AG20443 (cell line): ENCODE measurements at places on chromosomes 5 and 9.

DNA sequence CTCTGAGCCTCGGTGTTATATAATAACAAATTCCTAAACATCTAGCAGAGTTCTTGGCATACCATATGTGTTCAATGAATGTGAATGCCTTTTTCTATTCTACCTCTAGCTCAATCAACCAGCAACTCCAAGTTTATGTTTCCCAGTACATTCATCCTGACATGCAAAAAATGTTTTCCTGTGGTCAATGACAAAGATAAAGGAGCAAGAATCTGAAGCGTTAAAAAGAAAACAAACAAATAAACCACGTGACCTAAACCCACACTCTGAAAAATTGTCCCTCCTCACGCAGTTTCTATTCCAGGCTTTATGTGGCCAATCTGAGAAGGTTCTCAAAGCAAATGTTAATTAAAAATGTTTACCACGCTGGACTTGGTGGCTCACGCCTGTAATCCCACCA is 18.0 kb downstream of the KLF4 start:
- DNase-seq = peak; percentile 29

- DNase-seq = no peak
Measured at GRCh38 chr9:130498298-130498917, 53.6 kb downstream of the ASS1 start.

GRCh38 chr9:127612939-127613582 is 984 bp downstream of the STXBP1 start:
- DNase-seq = peak; percentile 77

GRCh38 chr9:13688990-13689600 is 409.6 kb upstream of the MPDZ start:
- DNase-seq = no peak

GRCh38 chr9:27394154-27394825 is 97.3 kb upstream of the EQTN start:
- DNase-seq = no peak

DNA sequence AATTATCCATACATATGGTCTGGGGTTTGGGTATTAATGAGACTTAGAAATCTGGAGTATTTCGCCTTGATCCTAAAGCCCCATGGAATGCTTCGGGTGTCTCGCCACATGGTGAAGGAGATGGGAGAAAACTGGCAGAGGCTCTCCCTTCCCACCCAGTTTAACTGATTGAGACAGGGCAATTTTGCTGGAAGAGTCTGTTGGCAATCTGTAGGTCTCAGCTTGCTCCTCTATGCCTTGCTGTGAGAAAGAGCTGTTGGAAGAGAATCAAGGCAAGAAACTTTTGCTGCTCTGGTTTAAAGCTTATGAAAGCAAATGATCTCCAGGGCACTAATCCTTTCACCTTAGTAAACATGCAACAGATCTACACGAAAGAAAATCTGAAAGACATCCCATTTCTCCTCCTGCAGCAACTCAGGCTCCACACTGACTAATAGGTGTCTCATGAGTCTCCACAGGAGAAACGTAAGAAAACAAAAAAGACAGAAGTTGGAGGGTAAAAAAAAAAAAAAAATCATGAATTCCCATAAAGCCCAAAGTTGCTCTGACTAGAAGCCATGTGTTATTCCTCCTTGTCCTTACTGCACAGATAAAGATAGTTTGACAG is 369.9 kb downstream of the EFNA5 start:
- no peak for DNase-seq

DNA sequence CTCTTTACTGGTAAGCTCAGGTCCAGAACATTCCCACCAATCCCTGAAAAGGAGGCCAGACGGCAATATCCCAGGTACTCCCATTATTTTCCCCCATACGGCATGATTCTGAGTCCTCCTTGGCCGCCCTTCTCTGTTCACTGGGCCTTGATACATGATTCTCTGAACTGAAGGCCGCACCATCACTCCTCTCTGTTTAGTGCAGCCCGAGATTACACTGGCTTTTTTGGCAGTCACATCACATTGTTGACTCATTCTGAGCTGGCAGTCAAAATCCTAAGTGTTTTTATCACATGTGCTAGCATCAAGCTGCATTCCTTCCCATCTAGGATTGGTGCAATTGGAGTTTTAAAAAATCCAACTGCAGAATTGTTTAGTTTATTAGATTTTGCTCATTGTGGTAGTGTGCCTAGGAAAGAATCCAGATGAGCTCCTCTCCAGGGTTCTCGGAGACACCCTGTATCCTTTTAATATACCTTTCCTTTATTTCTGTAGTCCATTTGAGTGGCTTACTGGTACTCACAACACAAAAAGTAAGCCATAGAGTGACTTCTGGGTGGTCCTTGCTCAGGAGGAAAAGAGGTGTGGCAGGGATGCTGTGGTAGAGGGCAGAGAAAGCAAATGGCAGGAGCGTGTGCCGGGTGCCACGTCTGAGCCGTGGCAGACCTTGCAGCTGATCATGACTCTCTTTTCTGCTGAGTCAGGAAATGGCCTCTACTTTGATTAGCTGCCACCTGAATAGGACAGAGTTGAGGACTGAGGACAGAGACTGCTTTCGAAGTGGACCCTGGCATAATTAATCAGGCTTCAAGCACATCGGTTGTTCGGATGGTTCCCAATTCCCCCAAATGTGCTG is 121.1 kb upstream of the IL12B start:
- DNase-seq = peak; percentile 90

- no peak for DNase-seq
Measured at GRCh38 chr5:67880511-67880805, 335.1 kb upstream of the PIK3R1 start.

- no peak for DNase-seq
Measured at GRCh38 chr5:80503641-80504040, 15.7 kb downstream of the FAM151B start.

DNA sequence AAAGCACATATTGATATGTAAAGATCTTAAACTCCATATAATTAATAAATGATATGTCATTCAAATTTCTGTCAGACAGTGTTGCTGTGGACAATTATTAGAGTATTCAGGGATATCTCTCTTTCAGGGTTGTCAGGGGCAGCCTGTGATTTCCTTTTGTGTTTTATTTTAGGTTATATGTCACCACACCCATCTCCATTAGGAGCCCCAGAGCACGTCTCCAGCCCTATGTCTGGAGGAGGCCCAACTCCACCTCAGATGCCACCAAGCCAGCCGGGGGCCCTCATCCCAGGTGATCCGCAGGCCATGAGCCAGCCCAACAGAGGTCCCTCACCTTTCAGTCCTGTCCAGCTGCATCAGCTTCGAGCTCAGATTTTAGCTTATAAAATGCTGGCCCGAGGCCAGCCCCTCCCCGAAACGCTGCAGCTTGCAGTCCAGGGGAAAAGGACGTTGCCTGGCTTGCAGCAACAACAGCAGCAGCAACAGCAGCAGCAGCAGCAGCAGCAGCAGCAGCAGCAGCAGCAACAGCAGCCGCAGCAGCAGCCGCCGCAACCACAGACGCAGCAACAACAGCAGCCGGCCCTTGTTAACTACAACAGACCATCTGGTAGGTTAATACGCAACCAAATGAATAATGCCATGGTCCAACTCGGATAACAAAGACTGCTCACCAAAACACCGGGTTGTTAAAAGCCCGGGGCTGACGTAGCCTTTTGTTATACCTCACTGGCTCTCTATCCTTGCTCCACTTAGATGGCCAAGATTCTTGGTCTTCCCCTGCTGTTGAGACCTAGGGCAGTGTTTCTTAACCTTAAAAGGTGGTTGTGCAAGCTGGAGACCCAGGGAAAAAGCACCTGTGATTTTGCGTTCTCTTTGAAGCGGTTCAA is 24.4 kb downstream of the SMARCA2 start:
- no peak for DNase-seq

DNA sequence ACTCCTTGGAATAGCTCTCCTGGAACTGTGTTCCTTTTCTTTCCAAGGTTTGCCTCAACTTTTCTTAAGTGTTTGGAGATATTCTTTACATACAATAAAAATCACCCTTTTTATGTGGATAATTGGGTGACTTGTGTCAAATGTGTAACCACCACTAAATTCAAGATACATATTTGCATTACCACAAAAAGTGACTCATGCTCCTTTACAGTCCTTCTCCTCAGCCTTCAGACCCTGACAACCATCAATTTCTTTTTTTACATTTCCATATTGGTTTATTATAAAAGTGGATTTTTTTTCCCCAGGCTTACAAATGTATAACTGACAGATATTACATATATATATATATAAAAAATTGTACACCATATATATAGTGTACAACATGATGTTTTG is 372.0 kb upstream of the KCNN2 start:
- DNase-seq = no peak

- no peak for DNase-seq
Measured at GRCh38 chr9:17963498-17963897, 384.6 kb downstream of the SH3GL2 start.
